Smooth muscle cell of trachea (primary cell): ENCODE measurements at places on chromosomes 6 and 20. TPM values are rescaled to one million over a fixed set of nuclear protein-coding genes. Genes with fewer than 3 reads are reported as not detected.

The ULBP1 gene
- 0.44 and 0.50 TPM in 2 replicates for total RNA-seq

The TCF19 gene
- total RNA-seq = 4.5 and 23.1 TPM in 2 replicates

The TAAR8 gene
- total RNA-seq = not detected in 2 replicates

The MCHR2 gene
- not detected in 2 replicates for total RNA-seq

The KHDC1L gene
- total RNA-seq = not detected in 2 replicates

The MCCD1 gene
- total RNA-seq = not detected in 2 replicates

The SPAG4 gene
- total RNA-seq = 11.2 and 13.1 TPM in 2 replicates

The SLC2A10 gene
- 38.0 and 90.1 TPM in 2 replicates for total RNA-seq

The TRIM15 gene
- total RNA-seq = not detected in 2 replicates

The GJA10 gene
- not detected in 2 replicates for total RNA-seq

The TSPYL1 gene
- 75.6 and 110 TPM in 2 replicates for total RNA-seq

The PACSIN1 gene
- total RNA-seq = 0.15 TPM in 1 of 2 replicates, not detected in the other

The RBPJL gene
- not detected in 2 replicates for total RNA-seq

The L3MBTL3 gene
- 5.2 and 5.8 TPM in 2 replicates for total RNA-seq

The GABRR2 gene
- 0.15 TPM in 1 of 2 replicates, not detected in the other for total RNA-seq

The CAPN11 gene
- 0.15 and 0.33 TPM in 2 replicates for total RNA-seq

The GNAS-AS1 gene
- total RNA-seq = 1.2 and 1.3 TPM in 2 replicates

The BPI gene
- total RNA-seq = under 0.01 TPM in 1 of 2 replicates, not detected in the other

The CHMP4B gene
- total RNA-seq = 37.5 and 38.8 TPM in 2 replicates
